ENCODE measurements at places on chromosomes 7 and 10.
A peak's percentile ranks its signal among the peaks of the same experiment; 100 is the strongest.

DNA sequence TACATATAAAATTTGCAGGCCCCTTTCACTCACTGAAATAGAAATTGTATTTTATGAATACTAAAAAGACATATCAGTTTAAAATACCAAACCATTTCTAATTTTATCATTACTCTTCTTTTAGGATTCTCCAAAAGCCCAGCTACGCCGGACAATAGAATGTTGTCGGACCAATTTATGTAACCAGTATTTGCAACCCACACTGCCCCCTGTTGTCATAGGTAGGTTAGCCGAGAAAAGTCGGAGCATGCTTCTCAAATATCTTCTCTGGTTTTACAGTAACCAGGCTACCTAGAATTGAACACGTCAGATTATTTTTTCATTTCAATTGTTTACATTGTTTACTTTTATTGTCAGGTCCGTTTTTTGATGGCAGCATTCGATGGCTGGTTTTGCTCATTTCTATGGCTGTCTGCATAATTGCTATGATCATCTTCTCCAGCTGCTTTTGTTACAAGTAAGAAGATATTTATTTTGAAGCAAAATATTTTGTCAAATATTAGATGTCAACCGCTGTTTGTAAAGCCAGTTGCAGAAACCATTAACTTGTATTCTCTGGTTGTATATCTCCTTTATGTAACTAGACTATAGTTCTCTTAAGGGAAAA is 57.6 kb downstream of the MMRN2 start:
- DNase-seq = no peak

DNA sequence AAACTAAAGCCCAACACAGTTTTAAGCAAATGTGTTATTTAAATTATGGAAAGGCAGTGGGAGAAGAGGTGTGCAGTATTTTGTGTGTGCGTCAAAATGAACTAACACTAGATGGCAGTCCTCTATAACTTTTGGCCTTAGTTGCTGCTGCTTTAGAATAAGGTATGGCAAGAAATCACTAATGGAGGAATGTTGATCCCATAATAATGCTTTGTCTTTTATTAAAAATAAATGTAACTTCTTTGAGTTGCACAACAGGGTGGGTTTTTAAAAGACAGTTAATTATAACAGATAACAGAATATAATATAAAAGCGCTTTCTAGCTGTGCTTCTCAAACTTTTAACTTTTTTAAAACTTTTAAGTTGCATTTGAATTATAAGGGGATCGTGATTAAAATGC is 56.4 kb downstream of the BBS9 start:
- peak; percentile 49 for DNase-seq

- DNase-seq = no peak
These were observed 30.2 kb upstream of the IKZF1 start for GRCh38 chr7:50274361-50274760.

DNA sequence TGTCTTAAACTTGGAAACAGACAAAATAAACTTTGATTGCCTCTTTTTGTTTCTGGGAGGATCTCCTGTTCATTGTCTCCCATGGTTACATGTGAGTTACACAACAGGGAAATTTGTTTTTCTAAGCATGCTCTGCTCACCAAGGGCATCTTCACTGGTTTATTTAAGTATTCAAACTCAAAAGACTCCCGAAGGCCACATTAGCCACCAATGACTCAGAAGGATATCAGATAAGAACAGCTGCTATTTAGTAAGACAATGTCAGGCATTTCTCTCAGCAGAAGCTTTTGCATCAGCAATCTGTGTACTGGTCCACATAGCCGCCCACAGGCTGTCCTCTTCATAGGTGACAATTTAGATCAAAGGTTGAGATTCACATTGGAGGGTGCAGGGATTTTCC is 19.3 kb downstream of the OR6B1 start:
- DNase-seq = no peak

GRCh38 chr10:130434446-130435385 is 298.5 kb downstream of the GLRX3 start:
- DNase-seq = no peak

GRCh38 chr10:5634918-5635317 is 31.5 kb downstream of the ASB13 start:
- no peak for DNase-seq

DNA sequence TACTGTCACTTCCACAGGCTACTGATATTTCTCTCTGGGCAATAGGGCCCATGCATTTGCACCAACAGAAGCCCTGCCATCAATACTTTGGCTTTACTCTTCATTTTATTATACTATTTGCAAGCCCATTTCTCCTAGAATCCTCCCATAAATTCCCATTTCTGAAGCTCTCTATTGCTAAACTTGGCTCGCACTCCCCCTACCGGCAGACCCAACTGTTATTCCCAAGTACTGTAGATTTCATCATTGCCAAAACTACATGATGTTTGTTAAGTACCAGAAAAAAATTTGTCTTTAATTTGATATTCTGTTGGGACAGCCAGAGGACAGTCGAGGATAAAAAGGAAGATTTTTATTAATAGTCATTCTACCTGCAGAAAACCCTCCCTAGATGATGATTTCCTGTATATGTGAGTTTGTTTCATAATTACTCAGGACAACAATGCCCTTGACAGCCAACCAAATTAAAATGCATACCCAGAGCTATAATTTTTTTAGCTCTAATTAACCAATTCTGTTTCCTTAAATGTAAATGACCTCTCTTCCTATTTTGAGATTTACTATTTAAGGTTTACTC is 298.6 kb downstream of the REEP3 start:
- DNase-seq = peak; percentile 38

GRCh38 chr7:128699196-128699712 is 27.2 kb downstream of the GARIN1A start:
- DNase-seq = no peak

DNA sequence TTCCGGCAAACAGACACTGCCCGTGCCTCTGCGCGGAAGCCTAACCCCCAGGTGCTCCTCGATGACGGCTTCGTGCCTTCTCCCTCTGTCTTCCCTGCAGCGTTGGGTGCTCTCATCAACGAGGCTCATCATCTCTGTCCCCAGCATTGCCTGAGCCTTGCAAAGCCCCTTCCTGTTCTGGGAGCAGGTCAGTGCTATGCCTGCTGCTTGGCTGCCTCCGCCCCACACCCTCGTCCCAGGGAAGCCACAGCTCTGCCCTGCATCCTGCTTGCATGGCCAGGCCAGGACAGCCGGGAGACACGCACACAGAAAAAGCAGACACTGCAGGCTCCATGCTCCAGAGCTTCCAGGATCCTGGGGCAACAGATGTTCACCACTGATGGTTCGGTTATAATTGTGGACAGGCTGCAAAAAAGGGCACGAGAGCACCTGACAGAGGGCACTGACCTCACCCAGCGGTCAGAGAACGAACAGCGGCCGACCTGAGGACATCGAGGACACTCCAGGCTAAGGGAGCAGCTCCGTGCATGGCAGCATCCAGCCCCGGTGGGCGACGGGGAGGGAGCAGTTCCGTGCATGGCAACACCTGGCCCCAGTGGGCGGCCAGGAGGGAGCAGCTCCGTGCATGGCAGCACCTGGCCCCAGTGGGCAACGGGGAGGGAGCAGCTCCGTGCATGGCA is 265.5 kb downstream of the PTPRN2 start:
- DNase-seq = no peak

- no peak for DNase-seq
These were observed 9.6 kb downstream of the SFXN2 start for GRCh38 chr10:102723989-102724388.

All from H54 (cell line).